ENCODE measurements at places on chromosomes 3 and 15. TPM values are rescaled to one million over a fixed set of nuclear protein-coding genes. Genes with fewer than 3 reads are reported as not detected.

Gene FOXB1
- not detected for total RNA-seq

DNA sequence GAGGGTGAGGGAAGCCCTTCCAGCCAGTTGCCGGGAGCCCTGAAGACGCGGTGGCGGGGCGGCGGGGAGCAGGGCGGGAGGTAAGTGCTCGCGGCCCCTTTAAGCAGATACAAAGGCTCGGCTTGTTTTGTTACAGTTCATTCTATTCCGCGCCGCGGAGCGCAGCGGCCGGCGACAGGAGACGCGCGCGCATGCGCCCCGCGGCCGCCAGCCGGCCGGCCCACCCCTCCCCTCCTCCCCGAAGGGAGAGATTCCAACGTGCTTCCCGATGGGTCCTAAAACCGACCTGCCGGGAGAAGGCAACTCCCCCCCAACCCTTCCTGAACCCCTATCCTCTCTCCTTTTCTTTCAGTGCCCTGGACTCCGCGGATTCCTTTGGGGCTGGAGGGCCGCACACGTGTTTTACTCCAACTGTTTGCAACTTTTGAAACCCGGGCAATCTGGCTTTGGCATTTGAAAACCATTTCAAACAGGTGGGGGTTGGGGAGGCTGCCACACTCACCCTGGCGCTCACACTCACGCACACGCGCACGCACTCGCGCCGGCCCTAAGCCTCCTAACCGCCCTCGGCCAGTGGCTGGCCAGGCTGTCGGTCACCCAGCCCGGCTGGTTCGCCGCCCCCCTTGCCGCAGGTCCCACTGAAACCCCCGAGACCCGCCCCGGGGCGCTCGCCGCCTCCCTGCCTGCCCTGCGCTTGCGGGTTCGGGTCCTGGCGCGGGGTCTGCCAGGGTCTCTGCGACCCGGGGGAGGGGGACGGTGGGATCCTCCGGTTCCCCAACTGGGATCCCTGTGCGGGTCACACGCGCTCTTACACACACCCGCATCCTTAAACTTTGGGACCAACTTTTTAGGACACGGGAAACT, at the start of gene MAGI1:
Gene MAGI1 (minus strand): TSS at position 193 of the 864 bp plus-strand sequence. CDS start 610 bp downstream, outside the sequence.
- peak; percentile 91 for DNase-seq

GRCh38 chr15:94174399-94174802, 57.0 kb upstream of the MCTP2 start:
- no peak for DNase-seq

DNA sequence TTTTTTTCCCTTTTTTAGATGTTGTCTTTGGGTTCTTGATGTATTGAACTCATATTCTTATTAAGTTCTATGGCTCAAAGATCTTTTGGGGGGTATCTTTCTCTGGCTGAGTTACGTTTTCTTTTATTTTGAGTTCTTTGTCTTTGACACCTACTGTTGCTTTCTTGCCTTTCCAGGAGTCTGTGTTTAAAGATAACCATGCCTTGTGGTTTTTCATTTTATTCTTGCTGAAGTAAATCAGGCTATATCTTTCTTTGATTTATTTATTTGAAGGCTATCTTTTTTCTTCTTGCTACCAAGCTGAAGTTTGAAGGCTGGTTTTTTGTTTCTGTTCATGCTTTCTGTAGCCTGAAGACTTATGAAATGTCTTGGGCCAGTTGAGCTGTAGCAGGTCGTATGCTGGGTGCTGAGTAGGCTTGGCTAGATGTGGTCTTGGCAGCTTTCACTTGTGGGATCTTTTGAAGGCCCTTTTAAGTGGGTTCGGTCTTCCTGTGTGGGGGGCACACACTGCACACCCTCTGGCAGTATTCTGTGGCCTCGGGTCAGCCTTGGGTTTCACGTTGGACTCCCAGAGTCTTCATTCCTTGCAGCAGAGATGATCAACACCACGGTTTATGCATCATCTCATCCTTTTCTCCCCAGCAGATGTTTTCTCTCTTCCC, 17.5 kb downstream of the SLCO3A1 start:
- DNase-seq = no peak

GRCh38 chr3:176328198-176328597, 869.1 kb downstream of the TBL1XR1 start:
- no peak for DNase-seq

GRCh38 chr15:29539736-29540135, 270.1 kb upstream of the NSMCE3 start:
- no peak for DNase-seq

- DNase-seq = no peak
Observed at GRCh38 chr3:181947606-181948005, 235.9 kb downstream of the SOX2 start.
